ENCODE measurements at places on chromosomes 1 and 21.

GRCh38 chr1:82795508-82796149 lies 994.9 kb downstream of the ADGRL2 start:
- no peak for DNase-seq

- DNase-seq = no peak
Measured at GRCh38 chr1:119209596-119210295, 69.3 kb upstream of the WARS2 start.

DNA sequence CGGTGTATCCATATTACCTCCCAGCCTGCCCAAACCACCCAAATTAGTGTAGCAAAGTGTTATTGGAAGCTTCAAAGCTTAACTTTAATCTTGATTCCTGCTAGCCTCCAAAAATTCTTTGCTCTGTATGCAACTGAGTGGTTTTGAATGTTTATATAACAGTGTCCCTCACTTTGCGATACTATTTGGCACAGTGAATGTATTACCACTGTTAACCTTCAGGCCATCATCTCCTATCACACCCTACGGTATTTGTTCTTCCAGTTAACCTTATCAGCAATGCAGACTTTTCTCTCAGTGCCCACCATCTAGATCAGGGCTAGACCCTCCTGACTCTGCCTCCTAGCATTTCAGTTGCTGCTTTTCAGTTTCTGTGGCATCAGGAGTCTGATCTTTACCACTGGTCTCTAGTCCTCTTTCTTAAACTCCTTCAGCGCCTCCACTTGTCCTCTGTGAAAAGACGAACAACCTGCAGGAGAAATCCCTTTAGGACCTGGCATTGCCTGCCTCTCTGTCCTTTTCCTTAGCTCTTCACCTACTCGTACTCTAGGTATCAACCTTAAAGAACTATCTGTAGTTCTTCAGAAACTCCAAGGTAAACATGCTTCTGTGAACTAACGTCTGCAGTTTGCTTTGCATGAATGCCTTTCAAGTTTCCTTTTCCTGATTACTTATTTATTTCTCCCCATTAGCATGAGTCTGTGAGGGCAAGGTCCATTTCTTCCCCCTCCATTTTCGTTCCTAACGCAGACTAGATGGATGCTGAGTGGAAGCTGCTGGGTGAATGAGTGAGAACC lies 71.7 kb downstream of the SNX7 start:
- no peak for DNase-seq

GRCh38 chr1:119159966-119160365 lies 19.5 kb upstream of the WARS2 start:
- DNase-seq = no peak

- no peak for DNase-seq
Measured at GRCh38 chr1:160704250-160704649, 7.4 kb downstream of the CD48 start.

DNA sequence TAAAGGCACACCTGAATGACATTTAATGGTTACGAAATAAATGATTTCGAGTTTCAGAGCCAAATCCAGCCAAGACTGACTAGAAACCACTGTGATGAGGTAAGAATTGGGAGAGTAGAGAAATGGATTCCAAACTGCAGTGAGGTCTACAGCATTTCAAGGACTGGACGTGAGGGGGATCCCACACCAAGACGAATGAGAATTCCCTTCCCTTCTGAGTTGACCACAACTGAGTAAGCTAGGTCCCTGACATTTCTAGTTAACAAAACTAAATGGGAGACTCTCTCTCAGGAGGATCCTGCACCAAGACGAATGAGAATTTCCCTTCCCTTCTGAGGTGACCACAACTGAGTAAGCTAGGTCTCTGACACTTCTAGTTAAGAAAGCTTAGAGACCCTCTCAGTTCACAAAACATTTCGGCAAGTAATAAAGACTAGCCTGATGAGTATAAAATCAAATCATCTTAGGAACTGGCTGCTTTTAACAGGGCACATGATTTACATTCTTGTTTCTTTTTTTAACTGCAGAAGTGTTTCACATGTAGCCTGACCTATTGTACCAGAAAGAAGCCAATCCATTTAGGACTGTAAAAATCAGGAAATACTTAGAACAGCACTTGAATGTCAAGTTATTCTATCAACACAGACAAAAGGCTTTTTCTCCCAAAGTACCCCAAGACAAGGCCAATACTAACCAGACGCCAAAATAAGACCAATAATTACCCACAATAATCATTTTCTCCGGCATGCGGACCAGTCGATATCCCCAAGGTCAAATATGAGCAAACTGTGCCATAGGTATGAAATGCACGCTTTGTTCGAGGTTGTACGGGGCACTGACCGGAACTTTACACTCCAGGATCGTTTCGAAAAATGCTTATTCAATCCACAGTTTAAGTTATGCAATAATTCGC lies 1.4 kb upstream of the SPATA1 start:
- DNase-seq = peak; percentile 12

GRCh38 chr1:53140451-53140850 lies 2.0 kb downstream of the SLC1A7 start:
- DNase-seq = no peak

GRCh38 chr1:104780470-104781078 lies 1030.9 kb downstream of the AMY1C start:
- no peak for DNase-seq

DNA sequence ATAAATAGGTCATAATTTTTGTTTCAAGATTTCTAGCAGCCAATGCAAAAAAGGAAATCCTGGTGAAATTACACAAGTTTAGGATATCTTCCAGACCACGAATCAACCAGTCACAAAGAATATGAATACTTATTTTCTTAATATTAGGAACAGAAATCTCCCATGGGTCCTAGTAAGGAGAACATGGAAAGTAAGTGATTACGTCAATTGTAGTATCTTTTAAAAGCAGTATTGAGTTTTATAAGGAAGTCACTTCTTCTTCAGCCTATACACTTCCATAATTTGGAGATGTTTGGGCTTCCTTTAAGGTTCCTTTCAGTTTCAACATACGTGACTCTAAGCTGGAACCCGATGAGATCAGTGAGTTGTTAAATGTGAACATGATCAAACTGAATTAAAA lies 534.5 kb downstream of the USP25 start:
- no peak for DNase-seq

DNA sequence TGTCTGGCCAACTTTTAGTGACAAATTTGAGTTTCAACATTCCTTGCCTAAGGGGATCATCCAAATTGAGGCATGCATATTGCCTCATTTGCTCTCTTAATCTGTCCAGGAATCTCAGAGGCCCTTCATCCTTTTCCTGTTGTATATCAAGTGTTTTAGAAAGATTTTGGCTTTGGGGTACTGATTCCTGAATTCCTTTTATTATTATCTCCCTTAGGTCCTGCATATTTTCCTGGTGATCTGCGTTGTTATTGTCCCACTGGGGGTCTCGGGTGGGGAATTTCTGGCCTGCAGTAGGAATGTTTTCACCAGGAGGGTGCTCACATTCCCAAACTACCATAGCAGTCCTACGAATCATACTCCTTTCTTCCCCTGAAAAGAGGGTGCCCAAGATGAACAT lies 4.4 kb upstream of the AADACL3 start:
- DNase-seq = no peak

- no peak for DNase-seq
Measured at GRCh38 chr1:178934546-178934945, 63.7 kb upstream of the ANGPTL1 start.

GRCh38 chr1:211928993-211929637 lies 98.6 kb upstream of the LPGAT1 start:
- DNase-seq = no peak

DNA sequence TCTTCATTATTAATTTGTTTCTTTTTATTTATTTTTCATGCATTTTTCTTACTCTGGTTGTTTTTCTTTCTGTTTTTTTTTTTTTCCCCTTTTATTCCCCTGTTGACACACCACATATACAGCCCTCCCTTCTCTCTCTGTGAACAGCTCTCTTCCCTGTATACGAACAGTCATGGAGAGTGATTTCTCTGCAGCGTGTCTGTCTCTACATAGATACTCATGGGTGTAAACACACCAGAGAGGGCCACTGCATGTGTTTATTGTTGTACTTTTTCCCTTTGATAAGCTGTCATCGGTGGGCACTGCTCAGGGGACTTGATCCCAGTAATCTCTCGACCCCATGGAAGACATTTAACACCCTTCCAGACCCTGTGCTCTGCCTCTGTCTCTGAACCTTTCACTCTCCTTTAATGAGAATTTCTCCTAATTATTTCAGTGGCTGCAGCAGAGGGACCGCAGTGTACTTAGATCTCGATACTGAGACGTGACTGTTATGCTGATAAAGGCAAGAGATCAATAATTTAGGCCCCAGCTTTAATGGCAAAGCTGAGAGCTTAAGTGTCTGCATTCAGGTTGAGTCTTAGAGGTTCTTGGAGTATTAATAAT lies 113.1 kb downstream of the PBX1 start:
- DNase-seq = no peak

GRCh38 chr1:178341261-178341956 lies 155.4 kb downstream of the CLEC20A start:
- peak; percentile 48 for DNase-seq

GRCh38 chr1:21669258-21670058 lies at the start of gene RAP1GAP:
TSS of gene RAP1GAP (minus strand) at chr1:21669357. CDS start at chr1:21620032, 49,325 bp downstream.
- no peak for DNase-seq

GRCh38 chr1:31848381-31848897 lies 32.6 kb upstream of the SPOCD1 start:
- no peak for DNase-seq

DNA sequence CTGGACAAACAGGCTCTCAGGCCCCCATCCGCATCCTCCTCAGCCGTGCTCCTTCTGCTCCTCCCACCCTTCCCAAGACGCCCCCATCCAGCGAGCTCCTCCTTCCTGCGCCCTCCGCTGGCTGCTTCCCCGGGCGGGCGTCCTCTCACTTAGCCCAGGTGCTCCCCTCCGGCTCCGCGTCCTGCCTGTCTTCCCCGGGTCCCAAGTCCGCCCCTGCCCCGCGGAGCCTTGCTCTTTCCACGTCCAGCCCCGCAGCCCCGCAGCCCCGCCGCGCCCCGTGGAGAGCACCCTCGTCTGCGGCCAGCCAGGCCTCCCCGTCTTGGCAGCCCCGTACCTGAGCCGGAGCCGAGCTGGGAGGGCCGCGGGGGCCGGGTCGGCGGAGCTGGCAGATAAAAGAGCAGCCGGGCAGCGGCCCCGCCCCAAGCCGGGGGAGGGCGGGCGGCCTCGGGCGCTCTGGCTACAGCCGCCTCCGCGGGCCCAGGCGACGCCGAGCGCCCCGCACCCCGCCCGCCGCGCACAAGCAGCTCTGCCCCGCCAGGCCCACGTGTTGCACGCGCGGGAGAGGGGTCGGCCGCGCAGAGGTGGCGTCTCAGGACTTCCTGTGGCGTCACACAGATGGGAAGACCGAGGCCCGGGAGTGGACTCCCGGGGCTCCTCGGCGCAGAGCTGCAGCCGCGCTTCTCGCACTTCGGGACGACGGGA lies at the start of gene PAQR7:
Gene PAQR7 (minus strand): TSS at position 555 of the 702 bp plus-strand sequence. CDS start 11,869 bp downstream, outside the sequence.
- peak; percentile 26 for DNase-seq

DNA sequence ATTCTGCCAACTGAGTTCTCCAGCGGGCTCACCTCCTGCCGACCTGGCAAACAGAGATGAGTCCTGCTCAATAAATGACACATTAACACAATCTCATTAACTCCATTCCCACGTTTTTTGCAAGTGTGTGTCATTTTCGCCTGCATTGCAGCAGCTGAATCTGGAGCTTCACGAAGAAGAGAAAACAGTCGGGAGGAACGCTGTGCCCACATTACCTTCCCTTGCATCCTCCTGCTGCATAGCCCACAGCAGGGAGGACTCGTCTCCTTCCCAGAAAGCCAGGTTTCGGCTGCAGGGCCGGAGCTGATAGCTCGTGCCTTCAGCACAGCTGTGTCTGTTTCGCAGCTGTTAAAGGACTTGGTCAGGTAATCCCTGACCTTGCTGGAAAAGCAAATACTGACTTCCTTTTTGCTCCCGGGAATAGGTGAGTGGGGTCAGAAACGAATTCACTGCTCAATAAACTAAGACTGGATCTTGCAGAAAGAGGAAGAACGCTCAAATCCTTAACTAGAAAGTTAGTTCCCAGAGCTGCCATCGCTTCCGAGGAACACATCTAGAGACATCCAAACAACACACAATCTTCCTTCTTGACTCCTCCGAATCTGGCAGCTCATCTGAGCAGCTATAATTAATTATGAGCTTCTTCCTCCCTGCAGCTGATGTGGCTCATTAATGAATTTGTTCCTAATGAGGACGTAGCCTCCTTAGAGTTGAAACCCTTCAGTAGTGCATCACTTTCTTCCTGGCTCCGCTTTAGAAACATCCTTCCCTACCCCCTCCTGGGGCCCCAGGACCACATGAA lies 33.0 kb downstream of the KANK4 start:
- DNase-seq = no peak

GRCh38 chr1:165327538-165327937 lies 29.0 kb downstream of the LMX1A start:
- DNase-seq = no peak

- peak; percentile 8 for DNase-seq
Measured at GRCh38 chr21:44510508-44511218, 29.3 kb downstream of the KRTAP10-1 start.

GRCh38 chr21:38898422-38899096 lies 92.8 kb downstream of the ETS2 start:
- DNase-seq = no peak

GRCh38 chr1:211816586-211816985 lies 14.0 kb downstream of the LPGAT1 start:
- no peak for DNase-seq

DNA sequence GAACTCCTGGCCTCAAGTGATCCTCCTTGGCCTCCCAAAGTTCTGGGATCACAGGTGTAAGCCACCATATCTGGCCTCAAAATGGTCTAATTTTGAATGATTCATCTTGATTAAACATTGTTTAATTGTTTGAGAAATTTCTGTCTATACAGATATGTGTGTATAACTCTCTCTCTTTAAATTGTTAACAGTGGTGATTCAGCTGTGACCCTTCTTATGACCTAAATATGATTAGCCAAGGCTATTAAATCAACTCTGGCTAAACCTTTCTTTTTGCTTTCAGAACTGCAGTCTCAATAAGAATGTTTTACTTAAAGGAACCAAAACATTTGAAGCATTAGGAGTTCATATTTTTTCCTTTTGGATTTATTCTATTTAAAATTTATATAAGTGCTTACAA lies 19.2 kb upstream of the B3GALT5 start:
- DNase-seq = no peak

DNA sequence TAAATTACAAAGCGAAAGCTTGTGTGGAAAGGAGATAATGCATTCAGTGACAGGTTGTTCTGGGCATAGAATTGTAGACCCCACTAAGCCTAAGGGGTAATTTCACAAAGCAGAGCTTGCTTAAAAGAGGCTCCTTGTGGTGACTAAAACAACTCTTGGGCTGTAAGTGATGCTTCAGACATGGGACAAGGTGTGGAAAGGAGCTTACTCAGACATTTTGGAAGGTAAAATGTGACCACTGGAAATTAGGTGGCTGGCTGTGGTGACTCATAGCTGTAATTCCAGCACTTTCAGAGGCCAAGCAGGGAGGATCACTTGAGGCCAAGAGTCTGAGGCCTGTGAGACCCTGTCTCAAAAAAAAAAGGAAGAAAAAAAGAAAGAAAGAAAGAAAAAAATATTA lies 51.1 kb upstream of the LRRC8C start:
- no peak for DNase-seq

Measured in amniotic stem cell (primary cell).